GM12878 (cell line): ENCODE measurements at places on chromosomes 6 and 20.

DNA sequence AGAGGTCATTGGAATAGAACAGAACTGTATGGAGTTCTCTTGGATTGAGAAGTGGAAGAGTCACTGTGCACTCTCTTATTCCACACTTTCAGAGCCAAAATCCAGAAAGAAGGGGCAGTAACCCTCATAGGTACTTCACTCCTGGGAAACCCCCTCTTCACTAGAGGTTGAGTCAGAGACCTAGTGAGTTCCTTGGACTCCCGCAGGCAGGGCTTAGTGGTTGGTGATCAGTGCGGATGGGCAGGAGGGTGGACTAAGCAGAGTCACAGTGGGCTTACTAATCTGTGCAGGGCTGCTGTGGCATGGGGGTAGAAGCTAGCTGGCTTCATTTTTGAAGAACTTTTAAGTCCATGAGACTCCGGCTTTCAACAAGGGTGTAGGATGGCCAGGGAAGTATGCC is 95.0 kb upstream of the MLN start:
- H3K27me3 ChIP-seq = peaks cover 3% of the 10 kb centered on the region
- no peak overlapping the region for H3K27ac ChIP-seq
- no peak overlapping the region for H3K4me3 ChIP-seq
- no peaks in the 10 kb centered on the region for H3K36me3 ChIP-seq
- H3K4me1 ChIP-seq = peaks cover under 1% of the 10 kb centered on the region
- DNase-seq = no peak

DNA sequence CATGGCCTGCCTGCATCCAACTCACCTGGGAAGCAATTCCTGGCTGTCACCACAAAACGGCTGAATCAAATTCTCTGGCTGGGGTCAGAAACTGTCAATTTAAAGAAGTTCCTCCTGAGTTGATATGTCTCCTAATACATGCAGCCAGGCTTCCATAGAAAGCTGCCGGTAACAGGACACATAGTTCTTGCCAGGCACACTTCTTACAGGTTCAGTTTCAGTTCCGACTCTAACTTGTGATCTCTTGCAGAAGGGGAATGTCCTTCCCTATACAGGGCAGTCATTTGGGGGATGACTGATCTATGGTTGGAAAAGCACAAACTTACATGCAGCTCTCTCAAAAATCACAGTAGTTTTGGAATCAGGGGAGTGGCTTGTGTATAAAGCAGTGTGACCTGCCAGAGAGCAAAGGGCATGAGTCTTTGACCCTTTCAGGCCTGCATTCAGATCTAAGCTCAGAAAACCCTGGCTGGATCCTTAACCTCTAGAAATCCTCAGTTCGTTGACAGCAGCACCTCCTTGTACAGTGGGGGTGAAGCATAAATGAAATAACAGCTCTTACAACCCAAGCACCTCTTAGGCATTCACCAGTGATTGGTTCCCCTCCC is 195.6 kb downstream of the SCP2D1 start:
- no peaks in the 10 kb centered on the region for H3K27me3 ChIP-seq
- no peak overlapping the region for H3K4me3 ChIP-seq
- H3K27ac ChIP-seq = no peak overlapping the region

DNA sequence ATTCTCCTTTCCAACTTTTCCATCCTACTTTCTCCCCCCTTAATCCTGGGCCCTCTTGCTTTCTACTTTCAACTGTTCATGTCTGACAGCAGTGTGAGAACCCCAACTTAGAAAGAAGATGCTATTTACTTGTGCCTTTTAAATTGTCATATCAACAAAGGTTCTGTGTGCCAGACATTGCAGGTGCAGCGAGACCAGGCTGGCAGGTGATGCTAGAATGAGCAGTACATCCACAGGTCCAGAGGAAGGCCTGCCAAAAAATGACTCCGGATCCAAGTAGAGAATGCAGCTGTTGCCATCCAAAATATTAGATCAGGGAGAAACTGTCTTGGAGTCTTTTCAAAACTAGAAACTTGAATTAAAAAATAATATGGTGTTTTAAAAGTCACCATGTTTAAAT is 510.5 kb downstream of the LMBRD1 start:
- no peaks in the 10 kb centered on the region for H3K4me1 ChIP-seq
- no peaks in the 10 kb centered on the region for H3K36me3 ChIP-seq
- no peak for DNase-seq
- H3K27me3 ChIP-seq = no peaks in the 10 kb centered on the region

- H3K4me3 ChIP-seq = no peak overlapping the region
- no peaks in the 10 kb centered on the region for H3K36me3 ChIP-seq
- no peaks in the 10 kb centered on the region for H3K4me1 ChIP-seq
- no peaks in the 10 kb centered on the region for H3K27me3 ChIP-seq
- no peak for DNase-seq
Measured at GRCh38 chr20:46232539-46232938, 75.8 kb downstream of the CDH22 start.

- no peaks in the 10 kb centered on the region for H3K36me3 ChIP-seq
- H3K27me3 ChIP-seq = peaks cover 1% of the 10 kb centered on the region
- no peak overlapping the region for H3K4me3 ChIP-seq
- H3K27ac ChIP-seq = no peak overlapping the region
Measured at GRCh38 chr6:2818593-2818992, 23.1 kb downstream of the SERPINB1 start.

GRCh38 chr6:104519566-104519965 is 340.2 kb downstream of the HACE1 start:
- H3K27me3 ChIP-seq = no peaks in the 10 kb centered on the region
- no peaks in the 10 kb centered on the region for H3K4me1 ChIP-seq
- H3K4me3 ChIP-seq = no peak overlapping the region
- H3K36me3 ChIP-seq = no peaks in the 10 kb centered on the region

DNA sequence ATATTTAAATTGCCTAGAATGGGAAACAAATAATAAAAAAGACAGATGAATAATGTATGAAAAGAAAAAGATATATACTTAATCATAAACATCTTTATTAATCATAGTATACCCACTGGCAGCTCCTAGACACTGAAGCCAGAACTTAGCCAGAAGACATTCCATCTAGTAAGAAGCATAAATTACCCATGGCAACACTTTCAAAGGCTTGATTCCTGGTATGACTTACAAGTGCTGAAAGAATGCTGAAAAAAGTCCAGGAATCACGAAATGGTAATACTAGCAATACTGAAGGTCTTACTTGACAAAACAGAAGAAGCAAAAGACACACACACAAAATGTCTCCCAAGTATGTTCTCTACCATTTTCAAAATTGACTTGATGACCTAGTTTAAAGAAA is 38.0 kb downstream of the RWDD2A start:
- H3K27me3 ChIP-seq = no peaks in the 10 kb centered on the region
- H3K36me3 ChIP-seq = no peaks in the 10 kb centered on the region
- no peaks in the 10 kb centered on the region for H3K4me1 ChIP-seq
- DNase-seq = no peak

- no peak within 1 kb of the TSS for H3K4me3 ChIP-seq
- H3K27ac ChIP-seq = no peak within 1 kb of the TSS
Measured at GRCh38 chr6:99993533-99994251, at the start of gene MCHR2. TSS of gene MCHR2 (minus strand) at chr6:99994223. CDS start at chr6:99956147, 38,076 bp downstream.

DNA sequence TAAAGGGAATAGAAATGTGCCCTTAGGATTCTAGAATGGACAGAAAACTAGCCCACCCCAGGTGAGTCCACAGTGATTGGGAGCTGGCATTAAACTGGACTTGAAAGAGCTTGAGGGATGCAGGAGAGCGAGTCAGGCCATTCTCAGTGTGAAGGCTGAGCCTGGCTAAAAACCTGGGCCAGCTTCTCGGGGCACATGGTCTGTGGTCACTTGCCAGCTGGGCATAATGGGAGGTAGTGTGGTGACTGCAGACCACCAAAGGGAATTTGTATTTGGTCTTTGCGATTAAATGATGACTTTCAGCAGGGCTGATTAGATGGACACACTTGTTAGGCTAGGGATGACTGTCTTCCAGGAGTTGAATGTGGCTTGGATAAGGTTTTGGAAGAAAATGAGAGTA is 71.3 kb downstream of the TULP4 start:
- no peaks in the 10 kb centered on the region for H3K36me3 ChIP-seq
- no peaks in the 10 kb centered on the region for H3K27me3 ChIP-seq
- no peak for DNase-seq
- peaks cover 6% of the 10 kb centered on the region for H3K4me1 ChIP-seq

DNA sequence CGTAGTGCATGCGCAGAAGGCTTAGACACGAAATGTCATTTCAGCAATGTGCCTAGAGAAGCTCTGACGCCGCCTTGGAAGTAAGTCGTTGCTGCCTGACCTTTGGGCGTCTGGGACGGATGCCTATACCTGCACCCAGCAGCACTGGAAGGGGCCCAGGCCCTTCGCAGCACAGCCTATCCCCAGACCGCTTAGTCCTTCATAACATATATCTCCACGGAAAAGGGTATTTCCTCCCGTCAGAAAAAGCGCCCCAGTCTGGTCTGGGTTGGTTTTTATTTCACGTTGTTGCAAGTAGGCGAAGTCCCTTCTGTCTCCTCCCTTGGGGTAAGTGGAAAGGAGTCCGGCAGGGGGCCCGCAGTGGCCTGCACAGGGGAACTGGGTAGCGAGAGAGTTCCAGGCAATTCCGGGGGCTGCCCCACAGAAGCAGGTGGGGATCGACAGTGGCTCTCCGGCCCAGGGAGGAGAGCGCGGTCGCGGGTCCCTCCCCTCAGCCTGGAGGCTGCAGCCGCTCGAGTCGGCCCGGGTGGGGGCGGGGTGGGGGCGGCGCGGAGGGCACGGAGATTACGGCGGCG is 559 bp upstream of the EYA4 start:
- no peak overlapping the region for H3K4me3 ChIP-seq
- peaks cover 6% of the 10 kb centered on the region for H3K27me3 ChIP-seq
- no peak for DNase-seq
- H3K27ac ChIP-seq = no peak overlapping the region

DNA sequence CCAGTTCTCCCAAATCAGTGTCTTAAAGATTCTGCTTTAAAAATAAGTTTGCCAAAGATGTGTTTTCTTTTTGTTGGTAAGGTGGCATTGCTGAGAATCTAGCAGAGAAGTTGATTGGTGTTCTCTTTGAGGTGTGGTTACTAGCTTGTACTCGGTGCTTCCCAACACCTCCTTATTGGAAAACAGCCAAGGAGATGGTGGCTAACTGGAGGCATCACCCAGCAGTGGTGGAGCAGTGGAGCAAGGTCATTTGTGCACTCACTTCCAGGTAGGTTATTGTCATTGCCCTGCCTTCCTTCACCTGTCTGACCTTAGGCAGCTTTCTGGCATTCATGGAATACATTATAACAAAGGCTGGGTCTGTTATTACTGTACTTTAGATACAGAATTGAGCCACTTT is 26.7 kb downstream of the RALGAPB start:
- DNase-seq = no peak
- no peak overlapping the region for H3K27ac ChIP-seq
- H3K4me1 ChIP-seq = no peaks in the 10 kb centered on the region
- peaks cover 4% of the 10 kb centered on the region for H3K36me3 ChIP-seq

DNA sequence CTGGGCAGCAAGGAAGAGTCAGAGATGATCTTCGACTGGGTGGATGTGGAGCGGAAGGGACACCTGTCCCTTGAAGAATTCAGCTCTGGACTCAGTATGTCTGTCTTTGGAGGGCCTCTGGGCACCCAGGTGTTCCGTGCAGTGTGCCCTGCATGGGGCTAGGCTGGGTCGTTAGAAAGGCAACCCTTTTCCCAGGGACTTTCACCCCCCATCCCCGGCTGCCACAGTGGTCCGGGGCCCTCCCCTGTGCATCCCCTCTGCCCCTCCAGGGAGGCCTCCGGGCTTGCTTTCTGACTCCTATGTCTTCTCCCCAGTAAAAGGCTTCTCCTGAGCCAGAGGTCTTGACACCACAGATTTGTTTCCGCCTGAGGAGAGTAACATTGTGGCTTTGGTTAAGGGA is 16.2 kb downstream of the RAB44 start:
- H3K4me3 ChIP-seq = no peak overlapping the region
- no peak overlapping the region for H3K27ac ChIP-seq
- H3K4me1 ChIP-seq = peaks cover 3% of the 10 kb centered on the region; the same call in 1 of the 2 replicates
- no peak for DNase-seq
- H3K36me3 ChIP-seq = no peaks in the 10 kb centered on the region

- DNase-seq = peak; percentile 13
- H3K36me3 ChIP-seq = no peaks in the 10 kb centered on the region
- H3K27me3 ChIP-seq = no peaks in the 10 kb centered on the region
- H3K4me3 ChIP-seq = no peak overlapping the region
- H3K27ac ChIP-seq = no peak overlapping the region
Measured at GRCh38 chr20:50394569-50394968, 115.6 kb upstream of the PTPN1 start.
